ENCODE measurements at places on chromosomes 6 and 20.

GRCh38 chr6:35259948-35260590 is 534 bp downstream of the ZNF76 start:
- no peak for DNase-seq

GRCh38 chr20:38217791-38218565 is 42.6 kb downstream of the KIAA1755 start:
- DNase-seq, result no peak

GRCh38 chr6:11616200-11616611 is 78.7 kb downstream of the TMEM170B start:
- DNase-seq, result no peak

DNA sequence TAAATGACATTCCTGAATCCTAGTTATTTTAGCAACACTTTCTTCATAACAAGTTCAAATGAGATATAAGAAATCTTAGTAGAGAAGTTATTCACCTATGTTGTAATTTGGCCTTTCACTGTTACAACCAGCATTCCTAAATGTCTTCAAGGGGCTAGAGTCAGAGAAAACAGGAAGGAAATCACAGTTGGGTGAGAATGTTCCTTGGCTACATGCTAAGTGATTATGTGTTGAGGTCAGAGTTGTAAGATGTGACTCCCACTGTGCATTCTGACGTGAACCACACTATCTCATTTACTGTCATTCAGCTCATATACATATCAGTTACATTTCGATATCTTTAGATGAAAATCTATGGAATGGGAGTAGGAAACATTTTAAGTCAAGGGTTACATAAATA is 51.0 kb upstream of the MLIP start:
- DNase-seq, result no peak

DNA sequence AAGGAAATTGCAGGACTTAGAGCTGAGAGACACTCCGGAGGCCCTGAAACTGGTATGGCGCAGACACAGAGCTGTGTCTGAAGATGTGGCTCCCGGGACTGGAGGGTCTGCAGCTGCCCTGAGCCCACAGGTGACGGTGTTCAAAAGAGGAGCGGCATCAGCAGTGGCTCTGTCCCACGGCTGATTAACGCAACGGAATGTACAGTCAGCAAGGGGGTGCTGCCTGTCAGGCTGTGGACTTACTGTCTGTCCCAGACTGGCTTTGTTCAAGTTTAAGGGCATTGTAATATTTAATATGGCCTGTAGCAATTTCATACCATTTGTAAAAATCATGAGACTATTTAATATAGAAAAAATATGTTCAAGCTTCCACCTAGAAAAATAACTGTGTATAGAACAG is 228.0 kb upstream of the TAB2 start:
- DNase-seq, result no peak

- DNase-seq, result no peak
These were observed 713.0 kb downstream of the EPM2A start for GRCh38 chr6:145022199-145022796.

DNA sequence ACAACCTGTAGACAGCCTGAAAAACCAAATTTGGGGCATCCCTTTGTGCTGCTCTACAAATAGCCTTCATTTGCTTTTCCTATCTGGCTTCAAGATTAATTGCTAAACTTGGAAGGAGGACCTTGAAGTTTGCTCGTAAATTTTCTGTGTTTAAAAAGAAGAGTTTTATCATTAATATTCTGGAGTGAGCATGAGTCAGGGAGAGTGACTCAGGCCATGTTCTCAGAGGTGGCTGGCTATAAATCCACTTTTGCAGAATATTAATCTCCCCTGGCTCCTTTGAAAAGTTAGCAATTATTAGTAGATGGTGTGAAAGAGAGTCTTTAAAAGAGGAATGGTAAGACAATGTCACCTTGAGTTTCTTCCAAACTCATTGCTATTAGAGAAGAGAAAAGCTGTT is 91.0 kb downstream of the ANKEF1 start:
- no peak for DNase-seq

- DNase-seq, result no peak
These were observed 80.8 kb downstream of the SLC22A3 start for GRCh38 chr6:160428818-160429619.

DNA sequence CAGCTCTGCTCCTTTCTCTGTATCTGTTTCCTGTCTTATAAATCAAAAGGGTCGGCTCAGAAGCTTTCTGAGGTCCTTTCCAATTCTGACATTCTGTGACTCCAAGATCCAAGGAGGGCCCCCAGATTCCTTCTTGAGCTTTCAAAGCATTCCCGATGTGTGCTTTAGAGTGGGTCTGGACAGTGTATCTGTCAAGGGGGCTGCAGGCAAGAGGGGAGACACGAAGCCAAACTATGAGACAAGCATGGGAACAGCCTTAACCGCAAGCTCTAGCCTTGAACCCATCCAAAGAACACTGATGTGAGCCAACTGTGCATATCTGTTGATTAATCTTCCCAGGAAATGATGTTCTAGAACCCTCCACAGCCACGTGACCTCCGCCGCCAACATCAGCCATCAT is 73.8 kb downstream of the TSHZ2 start:
- no peak for DNase-seq

DNA sequence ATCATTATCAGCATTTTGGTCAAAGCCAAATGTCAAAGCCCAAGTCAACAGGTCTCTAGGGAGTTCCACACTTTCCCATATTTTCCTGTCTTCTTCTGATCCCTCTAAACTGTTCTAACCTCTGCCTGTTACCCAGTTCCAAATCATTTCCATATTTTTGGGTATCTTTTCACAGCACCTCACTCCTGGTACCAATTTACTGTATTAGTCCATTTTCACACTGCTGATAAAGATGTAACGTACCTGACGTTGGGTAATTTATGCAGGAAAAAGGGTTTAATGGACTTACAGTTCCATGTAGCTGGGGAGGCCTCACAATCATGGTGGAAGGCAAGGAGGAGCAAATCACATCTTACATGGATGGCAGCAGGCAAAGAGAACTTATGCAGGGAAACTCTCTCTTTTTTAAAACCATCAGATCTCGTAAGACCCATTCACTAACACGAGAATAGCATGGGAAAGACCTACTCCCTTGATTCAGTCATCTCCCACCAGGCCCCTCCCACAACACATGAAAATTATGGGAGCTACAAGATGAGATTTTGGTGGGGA is 143.4 kb downstream of the PTPRK start:
- no peak for DNase-seq

DNA sequence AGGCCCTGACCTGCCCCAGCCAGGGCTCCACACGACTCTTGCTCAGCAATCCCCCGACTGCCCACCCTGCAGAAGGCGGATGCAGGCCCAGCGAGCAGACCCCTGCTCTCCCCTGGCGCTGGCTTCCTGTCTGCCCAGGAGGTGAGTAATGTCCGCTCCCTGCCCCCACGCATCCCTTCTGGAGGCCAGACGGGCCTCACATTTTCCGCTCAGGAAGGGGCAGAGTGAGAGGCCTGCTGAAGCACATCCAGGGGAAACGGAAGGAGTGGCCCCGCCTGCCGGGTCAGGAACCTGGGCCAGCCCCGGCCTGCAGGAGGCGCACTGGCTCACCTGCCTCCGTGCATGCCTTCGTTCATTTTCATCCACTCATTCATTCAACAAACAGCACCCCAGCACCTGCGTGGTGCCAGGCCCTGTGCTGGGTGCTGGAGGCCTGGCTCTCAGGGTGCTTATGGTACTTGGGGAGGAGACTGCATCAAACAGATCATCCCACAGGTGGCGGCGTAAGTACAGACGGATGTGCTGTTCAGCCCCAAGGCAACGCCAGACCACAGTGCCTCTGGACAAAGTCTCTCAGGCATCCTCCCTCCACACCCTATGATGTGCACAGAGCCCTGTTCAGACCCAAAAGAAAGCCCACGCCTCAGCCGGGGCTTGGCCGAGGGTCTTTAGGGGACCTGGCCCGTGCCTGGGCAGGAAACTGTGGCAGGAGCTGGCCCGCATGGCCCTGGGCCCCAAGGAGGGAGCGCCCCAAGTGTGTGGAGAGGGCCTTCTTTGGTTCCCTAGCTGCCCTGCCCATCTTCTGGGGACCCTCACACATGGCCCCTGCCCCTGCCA is 112.1 kb downstream of the ASXL1 start:
- DNase-seq, result no peak

DNA sequence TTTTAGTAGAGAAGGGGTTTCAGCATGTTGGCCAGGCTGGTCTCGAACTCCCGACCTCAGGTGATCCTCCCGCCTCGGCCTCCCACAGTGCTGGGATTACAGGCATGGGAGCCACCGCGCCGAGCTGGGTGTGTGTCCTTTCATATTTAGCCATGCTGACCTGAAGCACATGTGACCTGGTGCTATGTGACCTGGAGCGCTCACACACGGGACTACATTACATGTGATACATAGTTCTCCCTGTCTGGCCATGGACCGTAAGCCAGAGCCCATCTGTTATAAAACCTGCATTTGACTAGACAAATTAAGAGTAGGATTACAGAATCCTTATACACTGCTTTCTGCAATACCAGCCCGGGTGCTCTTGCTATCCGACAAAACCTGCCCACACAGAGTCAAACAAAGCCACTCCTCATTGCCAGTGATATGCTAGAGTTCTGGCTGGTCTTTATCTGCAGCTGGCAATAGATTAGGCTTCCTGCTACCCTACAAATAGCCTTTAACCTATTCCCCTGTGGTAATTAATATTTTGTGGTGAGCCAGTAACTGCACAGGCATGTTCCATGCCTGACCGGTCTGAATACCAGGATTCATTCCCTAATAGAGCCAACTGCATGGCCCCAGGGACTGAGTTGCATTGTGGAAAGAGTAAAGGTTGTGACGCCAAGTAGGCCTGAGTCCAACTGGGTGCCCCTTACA is 26.3 kb upstream of the FAM50B start:
- no peak for DNase-seq

GRCh38 chr20:58715801-58716475 is 23.3 kb downstream of the NPEPL1 start:
- DNase-seq, result no peak

DNA sequence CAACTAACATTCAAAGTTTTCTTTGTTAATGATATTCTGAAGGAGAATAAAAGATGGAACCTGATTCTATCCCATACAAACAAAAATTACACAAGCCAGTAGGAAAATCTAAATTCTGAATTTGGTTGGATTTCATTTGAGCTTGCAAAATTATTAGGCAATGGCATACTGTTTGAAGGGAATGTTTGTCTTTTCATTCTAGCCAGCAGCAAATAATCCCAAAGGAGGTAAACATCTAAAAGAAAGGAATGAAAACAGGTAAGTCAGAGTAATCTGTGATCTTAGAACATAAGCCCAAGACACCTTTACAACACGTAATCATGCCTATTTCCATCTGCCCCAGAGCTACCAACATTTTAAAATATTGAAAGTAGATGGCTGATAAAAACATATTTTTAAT is 482.1 kb upstream of the CITED2 start:
- no peak for DNase-seq

All from NCI-H1694 treated with DMSO at 0.1 percent for 48 hours (cell line).